ENCODE measurements at places on chromosomes 3 and 15. TPM values are rescaled to one million over a fixed set of nuclear protein-coding genes. Genes with fewer than 3 reads are reported as not detected.

Gene KIF15
- 2.7 TPM for polyA plus RNA-seq

Gene THBS1
- polyA plus RNA-seq: 22.4 TPM

DNA sequence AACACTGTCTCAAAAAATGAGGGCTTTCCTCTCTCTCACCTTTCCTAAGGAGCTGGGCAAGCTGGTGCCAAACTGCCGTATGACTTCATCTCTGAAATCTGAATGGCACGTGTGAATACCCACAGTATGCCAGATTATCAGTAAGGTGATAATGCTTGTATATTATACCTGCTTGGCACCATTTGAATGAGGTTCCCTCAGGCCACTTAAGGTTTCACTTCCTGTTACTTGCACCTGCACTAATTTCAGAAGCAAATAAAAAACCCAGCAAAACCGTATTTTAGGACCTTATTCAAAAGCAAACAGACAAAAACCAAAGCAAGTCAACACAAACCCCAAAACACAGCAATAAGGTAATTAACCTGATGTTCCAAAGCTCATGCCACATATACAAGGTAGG lies 19.7 kb downstream of the FOXP1 start:
- H3K4me3 ChIP-seq: no peak overlapping the region
- H3K4me1 ChIP-seq: no peaks in the 10 kb centered on the region
- DNase-seq: no peak

DNA sequence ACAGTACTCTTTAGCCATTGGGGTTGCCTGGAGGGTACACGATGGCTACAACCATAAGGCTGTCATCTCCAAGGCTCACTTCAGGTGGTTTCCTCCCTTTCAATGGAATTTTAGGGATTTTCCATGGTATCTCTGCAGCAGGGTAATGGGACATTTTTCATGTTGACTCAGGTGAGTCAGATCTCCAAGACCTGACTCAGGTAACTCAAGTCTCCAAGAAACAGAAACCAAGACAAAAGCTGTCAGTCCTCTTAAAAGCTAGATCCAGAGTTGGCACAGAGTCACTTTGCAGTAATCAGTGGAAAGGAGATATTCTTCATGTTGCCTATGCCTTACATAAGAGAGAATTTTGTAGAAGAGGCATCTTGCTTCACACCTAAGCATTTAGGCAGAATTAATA lies 375.8 kb upstream of the ARPP21 start:
- DNase-seq: no peak
- H3K27me3 ChIP-seq: no peaks in the 10 kb centered on the region
- no peak overlapping the region for H3K4me3 ChIP-seq
- no peaks in the 10 kb centered on the region for H3K4me1 ChIP-seq
- no peak overlapping the region for H3K27ac ChIP-seq

DNA sequence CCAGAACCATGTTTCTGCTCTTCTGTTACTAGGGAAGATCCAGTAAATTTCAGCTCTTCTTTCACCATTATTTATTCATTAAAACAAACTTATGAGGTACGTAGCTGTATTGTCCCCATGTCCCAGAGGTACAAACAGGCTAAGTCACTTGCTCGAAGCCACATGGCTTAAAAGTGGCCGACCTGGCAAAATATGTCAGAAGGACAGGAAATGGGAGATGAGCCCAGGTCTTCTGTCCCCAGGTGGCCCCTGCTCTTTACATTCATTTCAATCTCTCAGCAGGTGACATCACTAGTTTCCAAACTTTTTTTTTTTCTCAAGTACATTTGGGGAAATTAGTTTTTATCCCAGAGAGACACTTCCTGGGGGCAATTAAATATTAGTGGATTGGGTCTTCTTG lies 34.1 kb upstream of the LPP start:
- DNase-seq: no peak
- no peaks in the 10 kb centered on the region for H3K4me1 ChIP-seq
- no peak overlapping the region for H3K4me3 ChIP-seq

DNA sequence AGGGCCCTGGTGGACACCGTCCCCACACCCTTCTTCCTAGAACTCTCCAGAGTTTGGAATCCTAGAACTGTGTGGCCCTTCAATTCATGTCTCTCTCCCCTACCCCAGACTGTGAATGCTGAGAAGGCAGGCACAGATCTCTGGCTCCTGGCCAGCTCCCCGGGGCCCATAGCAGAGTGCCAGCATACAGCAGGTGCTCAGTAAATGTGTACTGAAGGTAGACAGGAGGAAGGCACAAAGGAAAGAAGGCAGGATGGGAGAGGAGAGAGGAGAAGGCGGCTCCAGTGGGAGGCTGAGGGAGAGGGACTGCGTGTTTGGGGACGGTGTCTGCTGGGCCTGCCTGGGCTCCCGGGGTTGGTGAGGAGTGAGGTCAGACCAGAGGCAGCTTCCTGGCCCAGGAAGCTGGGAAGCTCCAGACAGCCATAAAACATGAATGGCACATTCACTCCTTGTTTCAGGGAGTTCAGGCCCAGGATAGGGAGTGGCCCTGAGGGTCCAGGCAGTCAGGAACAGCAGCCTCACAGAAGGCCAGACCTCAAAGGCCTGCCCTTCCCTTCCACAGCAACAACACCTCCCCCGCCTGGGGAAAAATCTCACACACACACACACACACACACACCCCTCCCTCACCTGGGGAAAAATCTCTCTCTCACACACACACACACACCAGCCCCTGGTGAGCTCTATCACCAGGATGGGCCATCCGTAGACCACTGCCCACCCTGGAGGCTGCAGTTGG lies 137.1 kb upstream of the PRR20G start:
- H3K27ac ChIP-seq: no peak overlapping the region
- H3K36me3 ChIP-seq: no peaks in the 10 kb centered on the region
- H3K4me1 ChIP-seq: no peaks in the 10 kb centered on the region
- H3K4me3 ChIP-seq: no peak overlapping the region
- no peak for DNase-seq
- H3K27me3 ChIP-seq: no peaks in the 10 kb centered on the region
